ENCODE measurements at places on chromosomes 2 and 18. TPM values are rescaled to one million over a fixed set of nuclear protein-coding genes. Genes with fewer than 3 reads are reported as not detected.

DNA sequence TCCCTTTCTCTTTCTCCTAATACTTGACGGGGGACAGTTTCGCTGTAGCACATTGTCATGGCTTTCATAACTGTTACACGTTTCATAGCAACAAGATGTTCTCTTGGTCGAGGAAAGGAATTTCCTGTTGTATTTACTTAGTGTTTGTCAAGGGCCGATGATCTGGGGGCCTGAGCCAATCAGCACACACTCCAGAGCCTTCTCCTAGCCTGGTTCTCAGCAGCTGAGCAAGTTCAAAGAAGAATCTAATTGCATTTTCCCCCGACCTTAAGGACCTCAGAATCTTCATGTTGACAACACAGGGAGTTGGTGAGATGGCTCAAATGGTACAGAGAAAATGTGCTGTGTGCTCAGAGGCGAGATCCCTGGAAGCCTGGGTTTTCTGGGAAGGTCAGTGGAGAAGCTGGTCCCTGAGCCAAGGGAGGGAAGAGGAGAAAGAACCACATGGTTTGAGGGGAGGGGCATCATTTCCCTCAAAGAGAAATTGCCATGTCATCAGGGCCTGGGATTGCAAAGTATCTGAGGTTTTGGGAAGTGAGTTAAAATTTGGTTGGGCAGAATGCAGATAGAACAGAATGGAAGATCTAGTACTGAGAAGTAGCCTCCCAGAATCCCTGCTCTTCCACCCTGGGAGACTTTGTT is 76.9 kb upstream of the AGAP1 start:
- DNase-seq: no peak

DNA sequence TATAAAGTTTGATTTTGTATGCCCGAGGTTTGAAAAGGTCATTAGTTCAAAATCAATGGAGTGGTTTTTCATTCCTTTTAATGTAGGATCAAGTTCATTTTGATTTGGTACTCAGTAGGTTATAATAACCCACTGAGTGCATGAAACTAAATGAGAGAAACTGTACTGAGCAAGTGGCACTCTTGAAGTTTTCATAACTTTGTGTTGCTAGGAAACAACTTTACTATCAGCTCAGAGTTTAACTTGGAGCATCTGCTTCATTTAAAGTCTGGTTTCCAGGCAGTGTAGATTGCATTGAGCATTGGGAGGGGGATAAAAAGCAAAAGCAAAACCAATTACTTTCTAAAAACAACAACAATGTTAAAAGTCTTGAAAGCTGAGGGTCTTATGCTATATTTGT is 1361.6 kb upstream of the CHAC2 start:
- no peak for DNase-seq

Gene RNF125
- 1.3 TPM for total RNA-seq

DNA sequence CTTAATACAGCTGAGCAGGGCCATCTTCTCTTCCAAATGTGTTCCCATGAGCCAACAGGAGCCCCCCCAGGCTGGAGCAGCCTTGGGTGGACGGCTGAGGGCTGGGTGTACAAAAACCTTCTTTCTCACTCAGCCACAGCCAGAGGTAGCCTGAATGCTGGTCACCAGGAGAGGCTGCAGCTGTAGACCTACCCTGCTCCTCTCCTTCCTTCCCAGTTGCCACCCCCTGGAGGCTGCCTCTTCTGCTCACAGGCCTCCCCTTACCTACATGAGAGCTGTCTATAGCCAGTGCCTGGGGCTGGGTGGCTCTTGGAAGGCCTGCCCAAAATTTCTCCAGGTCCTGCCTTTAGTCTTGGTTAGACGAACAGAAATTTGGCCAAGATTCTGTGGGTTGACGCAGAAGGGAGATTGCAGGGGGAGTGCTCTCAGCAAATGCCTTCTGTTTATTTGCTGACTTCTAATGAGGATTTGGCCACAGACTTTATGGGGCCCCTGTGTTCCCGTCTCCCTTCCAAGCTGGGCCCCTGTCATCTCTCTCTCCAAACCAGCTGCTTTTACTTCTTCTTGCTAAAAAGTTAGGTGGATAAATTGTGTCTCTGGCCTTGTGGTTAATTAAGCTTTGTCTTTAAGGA is 18.3 kb downstream of the CELF4 start:
- DNase-seq: no peak

Gene RTP5
- not detected for total RNA-seq
